Glutamatergic neuron (in vitro differentiated cells): ENCODE measurements at places on chromosomes 5 and 9.

GRCh38 chr5:142976861-142977260 is 206.7 kb downstream of the ARHGAP26 start:
- DNase-seq, result no peak

GRCh38 chr5:148140846-148141245 is 27.5 kb upstream of the SPINK14 start:
- no peak for DNase-seq

GRCh38 chr5:33817301-33817700 is 74.5 kb downstream of the ADAMTS12 start:
- no peak for DNase-seq

DNA sequence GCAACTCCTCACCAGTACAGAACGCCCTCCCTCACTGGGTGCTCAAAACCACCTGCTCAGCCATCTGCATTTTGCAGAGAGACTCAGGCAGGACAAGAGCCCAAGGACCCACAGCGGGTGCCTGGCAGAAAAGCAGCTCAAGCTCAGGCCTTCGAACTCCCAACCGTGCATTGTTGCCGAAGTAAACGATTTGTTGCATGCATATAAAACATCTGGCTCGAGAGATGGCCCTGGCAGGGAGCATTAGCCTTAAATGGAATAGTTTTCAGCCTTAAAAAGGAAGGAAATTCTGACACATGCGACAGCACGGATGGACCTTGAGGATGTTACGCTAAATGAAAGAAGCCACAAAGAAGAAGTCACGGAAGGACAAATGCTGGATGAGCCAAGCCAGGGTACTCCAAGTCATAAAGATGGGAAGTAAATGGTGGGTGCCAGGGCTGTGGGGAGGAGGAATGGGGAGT is 160.4 kb upstream of the PHYKPL start:
- no peak for DNase-seq

GRCh38 chr5:61943713-61944112 is 362.3 kb upstream of the KIF2A start:
- no peak for DNase-seq

- DNase-seq, result no peak
Measured at GRCh38 chr9:137723783-137724445, 105.1 kb downstream of the EHMT1 start.

DNA sequence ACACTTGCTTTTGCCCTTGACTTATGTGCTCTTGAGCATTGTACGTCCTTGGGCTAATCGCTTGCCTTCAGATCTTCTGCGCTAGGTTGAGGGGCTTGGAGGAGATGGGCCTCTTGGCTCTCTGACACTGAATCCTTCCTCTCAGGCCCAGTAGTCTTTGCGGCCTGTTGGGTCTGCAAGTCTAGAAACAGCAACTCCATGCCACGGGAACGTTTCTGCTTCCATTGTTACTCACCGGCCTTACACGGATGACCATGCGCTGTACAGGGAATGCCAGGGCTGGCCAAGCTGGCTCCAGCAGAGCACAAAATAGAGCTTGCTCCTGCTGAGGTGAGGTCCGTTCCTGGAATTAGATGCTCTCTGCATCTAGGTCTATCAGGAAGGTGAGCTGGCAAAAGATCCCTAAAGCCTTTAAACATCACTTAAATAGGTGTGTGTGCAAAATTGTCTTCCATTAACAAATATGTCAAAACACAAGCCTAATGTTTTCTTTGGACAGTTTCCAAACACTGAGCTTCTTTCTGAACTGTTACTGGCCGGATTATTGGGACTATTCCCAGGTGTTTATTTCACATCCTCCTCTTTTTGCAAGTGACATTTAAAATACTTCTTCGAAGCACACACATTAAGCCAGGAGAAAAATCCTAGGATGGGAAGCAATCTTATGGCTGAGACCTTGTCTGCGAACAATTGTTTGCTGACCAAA is 29.7 kb downstream of the DAPK1 start:
- no peak for DNase-seq

DNA sequence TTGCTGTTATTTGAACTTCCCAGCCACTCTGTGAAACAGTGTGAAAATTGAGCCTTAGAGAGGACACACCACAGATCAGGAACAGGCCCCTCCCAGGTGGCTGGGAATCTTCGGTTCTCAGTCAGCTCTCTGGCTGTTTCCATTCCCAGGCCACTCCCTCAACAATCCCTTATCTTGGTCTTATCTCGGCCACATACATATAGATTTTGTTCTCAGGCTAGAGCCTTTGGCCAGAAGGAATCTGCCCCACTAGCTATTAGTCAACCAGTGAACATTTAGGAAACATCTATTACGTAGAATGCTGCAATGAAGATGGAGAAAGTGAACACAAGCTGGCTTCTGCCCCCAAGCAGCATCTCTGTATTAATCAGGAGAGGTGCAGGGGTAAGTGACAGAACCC is 21.0 kb upstream of the WWC1 start:
- no peak for DNase-seq

- DNase-seq, result no peak
Measured at GRCh38 chr5:175489693-175490443, 11.5 kb downstream of the SFXN1 start.

- DNase-seq, result no peak
Measured at GRCh38 chr5:153130296-153130695, 360.2 kb upstream of the GRIA1 start.
